A549 treated with Mapracorat at 1 μM for 4 hours (cell line): ENCODE measurements at places on chromosomes 1 and 21. TPM values are rescaled to one million over a fixed set of nuclear protein-coding genes. Genes with fewer than 3 reads are reported as not detected.

Gene TMEM269
- 0.06 to 0.32 TPM (median 0.12 TPM) in 4 of 5 replicates, not detected in the other for total RNA-seq

Gene SLC30A1
- 20.8 to 25.0 TPM (median 24.2 TPM) in 5 replicates for total RNA-seq

Gene KCNJ15
- total RNA-seq = 0.27 to 0.55 TPM (median 0.32 TPM) in 3 of 5 replicates, not detected in the others

Gene BOLA1
- 13.3 to 24.5 TPM (median 22.2 TPM) in 5 replicates for total RNA-seq

Gene KRTAP25-1
- total RNA-seq = not detected in 5 replicates

Gene EVA1C
- total RNA-seq = 51.5 to 56.8 TPM (median 55.0 TPM) in 5 replicates

Gene FCRL4
- not detected in 5 replicates for total RNA-seq

Gene PLPP3
- 25.2 to 31.7 TPM (median 27.9 TPM) in 5 replicates for total RNA-seq

Gene OR2T29
- not detected in 5 replicates for total RNA-seq

Gene ZRANB2
- total RNA-seq = 18.0 to 25.5 TPM (median 24.9 TPM) in 5 replicates

Gene HMCN1
- 0.01 to 0.15 TPM (median 0.09 TPM) in 5 replicates for total RNA-seq

Gene RAP1A
- total RNA-seq = 23.5 to 37.2 TPM (median 27.5 TPM) in 5 replicates

Gene SRM
- 139 to 230 TPM (median 194 TPM) in 5 replicates for total RNA-seq

Gene ATF6
- 12.3 to 14.9 TPM (median 14.4 TPM) in 5 replicates for total RNA-seq

Gene YRDC
- total RNA-seq = 12.1 to 18.9 TPM (median 16.9 TPM) in 5 replicates

Gene RXFP4
- total RNA-seq = not detected in 5 replicates

Gene ZNF124
- 4.0 to 5.2 TPM (median 4.8 TPM) in 5 replicates for total RNA-seq

Gene DEPDC1
- total RNA-seq = 10.1 to 15.1 TPM (median 13.5 TPM) in 5 replicates

Gene NBPF15
- 15.7 to 22.7 TPM (median 20.0 TPM) in 5 replicates for total RNA-seq

Gene ETNK2
- 10.6 to 13.7 TPM (median 12.6 TPM) in 5 replicates for total RNA-seq

Gene SPAG17
- not detected in 5 replicates for total RNA-seq

Gene GPR153
- total RNA-seq = 2.6 to 3.7 TPM (median 3.4 TPM) in 5 replicates

Gene CLCA1
- total RNA-seq = not detected in 5 replicates

Gene ERICH3
- total RNA-seq = not detected in 5 replicates

Gene RIT1
- 19.9 to 23.6 TPM (median 20.5 TPM) in 5 replicates for total RNA-seq

Gene JAM2
- not detected in 5 replicates for total RNA-seq

Gene RGS16
- total RNA-seq = 0.25 to 0.45 TPM (median 0.28 TPM) in 5 replicates

Gene TNNI3K
- 0.22 TPM in 1 of 5 replicates, not detected in the others for total RNA-seq

Gene FCN3
- total RNA-seq = not detected in 5 replicates

Gene LYPD8
- 0.13 to 0.19 TPM in 2 of 5 replicates, not detected in the others for total RNA-seq

Gene NBPF4
- 0.12 to 0.16 TPM (median 0.14 TPM) in 4 of 5 replicates, not detected in the other for total RNA-seq

Gene HEYL
- 2.9 to 3.3 TPM (median 3.1 TPM) in 5 replicates for total RNA-seq

Gene SLAMF1
- not detected in 5 replicates for total RNA-seq

Gene C1QC
- total RNA-seq = not detected in 5 replicates

Gene NMNAT2
- total RNA-seq = 0.39 to 0.91 TPM (median 0.56 TPM) in 5 replicates

Gene RNU11
- not detected in 5 replicates for total RNA-seq
